ENCODE measurements at places on chromosomes 2 and 18.
A peak's percentile ranks its signal among the peaks of the same experiment; 100 is the strongest.

DNA sequence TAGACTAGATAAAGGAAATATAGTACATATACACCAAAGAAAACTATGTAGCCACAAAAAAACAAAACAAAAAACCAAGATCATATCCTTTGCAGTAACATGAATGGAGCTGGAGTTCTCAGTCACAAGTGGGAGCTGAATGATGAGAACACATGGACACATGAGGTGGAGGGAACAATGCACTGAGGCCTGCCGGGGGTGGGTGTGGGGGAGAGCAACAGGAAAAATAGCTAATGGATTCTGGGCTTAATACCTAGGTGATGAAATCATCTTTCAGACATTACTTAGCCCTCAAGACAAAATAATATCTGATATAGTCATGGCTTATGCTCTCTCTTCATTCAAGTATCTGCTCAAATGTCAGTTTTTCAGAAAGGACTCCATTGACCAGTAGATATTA is 930.6 kb downstream of the LRP1B start:
- no peak for DNase-seq

DNA sequence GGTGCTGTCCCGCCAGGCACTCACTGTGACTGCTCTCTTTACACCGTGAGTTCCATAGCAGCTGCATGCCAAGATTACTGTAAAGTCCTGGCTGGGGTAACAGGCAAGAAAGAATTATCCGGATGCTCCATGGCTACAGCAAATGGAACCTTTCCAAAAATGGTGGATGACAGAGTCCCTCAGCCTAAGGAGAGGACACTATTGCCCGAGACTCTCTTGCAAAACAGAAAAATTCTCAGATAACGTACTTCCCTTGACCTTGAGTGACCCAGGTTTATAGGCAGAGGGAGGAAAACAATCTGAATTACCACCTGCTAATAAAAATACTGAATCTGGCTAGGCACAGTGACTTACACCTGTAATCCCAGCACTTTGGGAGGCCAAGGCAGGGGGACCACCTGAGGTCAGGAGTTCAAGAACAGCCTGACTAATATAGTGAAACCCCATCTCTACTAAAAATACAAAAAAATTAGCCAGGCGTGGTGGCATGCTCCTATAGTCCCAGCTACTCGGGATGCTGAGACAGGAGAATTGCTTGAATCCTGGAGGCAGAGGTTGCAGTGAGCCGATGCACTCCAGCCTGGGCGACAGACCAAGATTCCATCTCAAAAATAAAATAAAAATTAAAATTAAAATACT is 4.5 kb downstream of the CYS1 start:
- no peak for DNase-seq

- DNase-seq, result no peak
These were observed 36.8 kb downstream of the STON1 start for GRCh38 chr2:48566592-48567310.

GRCh38 chr2:68469935-68470334 is 2.5 kb downstream of the APLF start:
- no peak for DNase-seq

DNA sequence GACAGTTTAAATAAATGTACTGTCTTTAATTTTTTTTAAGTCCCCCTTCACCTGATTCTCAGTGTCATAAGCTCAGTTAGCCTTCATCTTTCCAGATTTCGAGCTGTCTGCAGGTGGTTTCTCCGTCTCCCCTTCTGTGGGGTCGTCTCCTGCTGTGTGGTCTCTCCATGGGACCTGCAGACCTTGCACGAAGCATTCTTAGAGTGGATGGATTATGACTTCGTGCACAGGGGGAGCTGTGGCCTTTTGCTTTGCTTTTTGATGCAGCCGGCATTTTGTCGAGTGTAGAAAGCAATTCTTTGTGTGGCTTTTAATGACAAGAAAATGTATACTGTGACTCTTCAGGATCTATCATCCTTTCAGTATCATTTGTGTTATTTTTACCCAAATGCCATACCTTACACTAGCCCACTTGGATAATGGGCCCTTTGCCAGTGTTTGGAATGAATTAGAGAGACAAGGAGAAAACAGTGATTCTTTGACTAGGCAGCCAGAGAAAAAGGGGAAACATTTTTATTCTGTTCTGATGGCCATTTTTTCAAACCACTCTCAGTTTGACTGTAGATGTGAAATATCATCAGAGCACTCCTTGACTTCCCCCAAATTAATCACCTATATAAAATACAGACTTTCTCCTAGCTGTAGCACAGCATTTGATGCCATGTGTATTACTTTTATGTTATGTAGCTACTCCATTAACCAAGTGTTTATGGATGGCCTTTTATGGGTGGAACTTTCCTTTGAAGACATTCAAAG is 54.3 kb downstream of the ITGA6 start:
- no peak for DNase-seq

- no peak for DNase-seq
These were observed 124.6 kb downstream of the TMEFF2 start for GRCh38 chr2:192070099-192070498.

GRCh38 chr2:120939595-120940318 is 204.1 kb downstream of the GLI2 start:
- no peak for DNase-seq

GRCh38 chr2:230714136-230714480 is 1.5 kb downstream of the CAB39 start:
- peak; percentile 20 for DNase-seq

GRCh38 chr2:97726261-97727064 is 13.1 kb downstream of the ZAP70 start:
- DNase-seq, result no peak

DNA sequence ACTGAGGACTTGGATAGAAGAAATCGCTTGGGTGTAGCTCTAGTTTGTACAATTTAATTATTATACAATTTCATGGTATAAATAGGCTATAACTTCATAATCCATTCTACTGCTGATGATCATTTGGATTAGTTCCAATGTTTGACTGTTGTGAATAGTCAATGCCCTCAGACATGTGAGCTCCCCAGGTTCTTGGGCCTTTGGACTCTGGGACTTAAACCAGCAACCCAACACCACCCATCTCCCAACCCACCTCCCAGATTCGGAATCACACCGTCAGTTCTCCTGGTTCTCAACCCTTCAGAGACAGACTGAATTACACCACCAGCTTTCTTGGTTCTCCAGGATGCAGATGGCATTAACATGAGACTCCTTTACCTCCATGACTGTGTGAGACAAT is 84.6 kb upstream of the DNMT3A start:
- no peak for DNase-seq

DNA sequence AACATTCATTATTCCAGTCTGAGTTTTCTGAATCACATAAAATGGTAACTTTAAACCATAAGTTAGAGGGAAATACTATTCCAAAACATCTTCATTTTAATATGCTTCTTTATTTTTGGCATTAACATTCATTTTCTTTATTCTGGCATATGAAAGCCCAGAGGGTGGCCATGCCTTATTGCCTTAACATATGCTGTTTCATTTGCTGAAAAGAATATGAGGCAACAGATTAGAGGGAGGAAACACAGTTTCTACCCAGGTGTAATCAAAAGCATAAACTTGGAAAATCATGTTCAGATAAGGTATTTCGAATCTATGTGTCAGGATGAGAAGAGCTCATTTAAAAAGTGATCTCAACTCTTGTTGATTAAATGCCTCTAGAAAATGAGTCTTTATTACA is 379.9 kb upstream of the DSEL start:
- DNase-seq, result no peak

- DNase-seq, result no peak
These were observed 26.4 kb downstream of the IDH1 start for GRCh38 chr2:208228476-208228875.

GRCh38 chr2:149744865-149745264 is 157.3 kb upstream of the MMADHC start:
- no peak for DNase-seq

DNA sequence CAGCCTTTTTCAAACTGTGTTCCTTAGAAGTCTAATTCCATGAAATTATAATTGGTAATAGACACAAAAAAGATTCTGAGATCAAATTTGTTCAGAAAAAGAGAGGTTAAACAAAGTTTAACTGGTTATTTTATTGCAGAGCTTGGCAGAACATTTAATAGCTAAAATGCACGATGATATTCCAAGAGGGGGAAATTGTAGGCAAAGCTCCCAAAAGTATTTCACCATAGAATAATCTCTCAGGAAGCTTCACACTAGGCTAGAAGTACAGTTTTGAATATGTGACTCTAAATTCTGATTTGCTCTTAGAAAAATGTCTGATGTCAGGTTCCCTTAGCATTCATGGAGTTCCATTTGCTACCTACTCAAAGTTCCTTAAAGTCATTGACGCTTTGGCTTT is 292.4 kb upstream of the SETBP1 start:
- DNase-seq, result no peak

- no peak for DNase-seq
These were observed 36.7 kb downstream of the RND3 start for GRCh38 chr2:150450765-150451164.

DNA sequence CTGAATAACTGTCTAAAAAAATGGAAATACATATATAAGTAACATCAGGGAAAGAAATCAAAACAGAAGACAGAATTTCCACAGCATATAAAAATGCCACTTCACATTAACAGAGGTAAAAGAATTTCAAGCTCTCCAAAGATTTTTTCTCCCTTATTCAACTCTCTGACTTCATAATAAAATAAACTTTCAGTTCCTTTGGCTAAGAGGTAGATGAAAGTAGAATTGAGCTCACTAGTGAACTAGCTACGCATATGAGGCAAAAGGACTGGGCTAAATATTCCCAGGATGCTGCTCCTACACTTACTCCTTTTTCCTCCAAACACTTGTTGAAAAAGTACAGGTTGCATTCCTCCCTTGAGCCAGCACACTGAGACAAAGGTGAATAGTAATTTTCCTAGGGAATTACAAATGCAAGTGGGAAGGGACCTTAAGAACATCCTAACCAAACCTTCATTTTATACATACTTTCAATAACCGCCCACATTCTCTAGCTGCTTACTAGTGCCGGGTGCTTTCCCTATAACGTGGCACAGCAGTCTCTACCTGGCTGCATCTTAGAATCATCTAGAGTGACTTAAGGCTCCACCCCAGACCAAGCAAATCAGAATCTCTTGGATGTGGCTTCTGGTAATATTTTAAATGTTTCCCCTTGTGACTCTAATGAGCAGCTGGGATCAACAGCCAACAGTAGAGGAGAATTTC is 136.6 kb downstream of the MTCL1 start:
- no peak for DNase-seq

DNA sequence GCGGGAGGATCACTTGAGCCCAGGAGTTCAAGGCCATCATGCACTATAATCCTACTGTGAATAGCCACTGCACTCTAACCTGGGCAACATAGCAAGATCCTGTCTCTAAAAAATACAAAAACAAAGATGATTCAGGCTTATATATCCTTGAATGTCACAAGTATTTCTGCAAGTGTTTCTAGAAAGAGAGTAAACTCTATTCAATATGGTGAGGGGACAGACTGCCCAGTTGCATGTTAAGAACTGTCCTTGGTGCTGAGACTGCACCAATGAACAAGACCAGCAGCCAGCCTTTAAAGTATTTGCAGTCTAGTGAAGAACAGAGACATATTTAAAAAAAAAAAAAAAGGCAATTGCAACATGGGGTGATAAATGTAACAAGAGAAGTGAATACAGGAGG is 16.4 kb downstream of the MAP3K19 start:
- no peak for DNase-seq

DNA sequence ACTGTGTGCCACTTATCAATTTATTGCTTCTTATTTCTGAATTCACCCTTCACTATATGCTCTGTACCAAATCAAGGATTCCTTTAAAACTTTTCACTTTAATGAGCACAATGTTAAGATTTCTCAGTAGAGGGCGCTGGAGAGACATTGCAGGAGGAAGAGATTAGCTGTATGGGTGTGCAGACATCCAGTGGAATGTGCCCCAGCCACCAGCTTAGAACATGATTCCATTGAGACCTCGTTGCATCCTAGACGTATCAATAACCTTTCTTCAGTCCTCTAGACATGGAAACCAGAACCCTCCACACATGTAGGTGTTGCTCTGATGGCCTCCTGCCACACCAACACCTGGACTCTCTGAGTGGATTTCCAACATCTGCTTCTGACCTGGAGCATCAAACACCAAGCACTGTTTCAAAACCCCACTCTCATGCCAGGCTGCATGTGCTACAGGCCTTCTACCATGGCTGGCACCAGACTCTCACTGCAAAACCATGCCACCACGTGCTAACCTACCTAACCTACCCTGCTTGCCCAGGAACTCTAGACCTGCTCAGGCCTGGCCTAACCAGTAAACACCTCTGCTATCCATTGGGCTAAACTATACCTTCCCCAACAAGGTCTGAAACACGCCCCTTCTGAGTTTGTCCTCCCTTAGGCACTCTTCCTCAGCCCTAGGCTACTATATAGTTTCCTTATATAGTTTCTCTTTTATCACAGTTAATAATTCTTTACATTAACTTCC is 633.2 kb upstream of the PKDCC start:
- no peak for DNase-seq

- DNase-seq, result peak; percentile 33
These were observed 28.8 kb upstream of the TBC1D8 start for GRCh38 chr2:101179982-101180381.

GRCh38 chr18:32550963-32551362 is 80.3 kb upstream of the GAREM1 start:
- no peak for DNase-seq

DNA sequence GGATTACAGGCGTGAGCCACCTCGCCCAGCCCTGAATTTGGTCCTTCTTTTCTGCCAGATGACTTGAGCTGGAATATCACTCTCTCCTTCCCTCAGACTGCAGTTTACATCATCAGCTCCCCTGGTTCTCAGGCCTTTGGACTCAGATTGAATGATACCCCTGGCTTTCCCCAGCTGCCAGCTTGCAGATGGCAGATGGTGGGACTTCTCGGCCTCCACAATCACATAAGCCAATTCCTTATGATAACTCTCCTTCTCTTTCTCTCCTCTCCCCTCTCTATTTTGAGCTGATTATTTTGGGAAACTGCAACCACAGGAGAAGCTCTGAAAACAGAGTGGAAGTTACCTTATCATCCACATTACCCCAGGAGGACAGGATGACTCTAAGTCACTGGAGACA is 33.4 kb upstream of the ATP8B1 start:
- no peak for DNase-seq

DNA sequence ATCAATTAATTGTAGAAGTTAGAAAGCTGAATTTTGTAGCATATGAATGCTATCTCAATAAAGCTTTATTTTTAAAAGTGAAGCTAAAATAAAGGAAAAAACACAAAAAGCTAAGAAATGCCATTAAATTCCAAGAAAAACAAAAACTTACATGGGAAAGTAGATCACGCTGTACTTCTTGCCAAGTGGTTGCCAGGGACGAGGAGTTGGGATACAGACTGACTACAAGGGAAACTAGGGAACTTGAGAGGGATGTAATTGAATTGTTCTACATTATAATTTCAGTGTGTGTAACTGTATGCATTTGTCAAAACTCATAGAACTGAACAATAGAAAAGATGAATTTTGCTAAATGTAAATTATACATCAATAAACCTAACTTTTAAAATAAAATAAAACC is 108.1 kb downstream of the DYM start:
- DNase-seq, result no peak

DNA sequence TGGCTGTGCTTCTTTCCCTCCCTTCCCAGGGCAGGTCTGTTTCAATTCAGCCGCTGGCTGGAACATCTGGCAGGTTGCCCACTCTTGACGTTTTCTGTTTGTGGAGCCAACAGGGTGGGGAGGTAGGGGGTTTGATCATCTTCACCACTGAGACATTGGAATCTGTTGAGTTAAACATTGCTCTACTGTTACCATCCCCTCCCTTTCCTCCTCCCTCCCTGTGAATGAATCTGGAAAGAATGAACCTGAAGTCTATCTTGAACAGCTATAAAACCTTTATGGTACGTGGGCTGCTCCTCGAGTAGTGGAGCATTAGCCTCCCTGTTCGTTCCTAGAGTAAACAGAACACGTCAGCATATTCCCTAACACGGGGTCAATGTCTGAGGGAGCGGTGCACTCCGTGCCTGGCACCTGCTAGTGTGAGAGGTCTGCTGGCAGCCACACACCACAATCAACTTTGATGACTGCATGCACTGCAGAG is 249.9 kb upstream of the RBBP8 start:
- peak; percentile 95 for DNase-seq
